ENCODE measurements at places on chromosomes 4 and X. TPM values are rescaled to one million over a fixed set of nuclear protein-coding genes. Genes with fewer than 3 reads are reported as not detected.

Gene SATL1
- under 0.01 TPM for total RNA-seq

Gene UPF3B
- total RNA-seq = 11.9 TPM

Gene CDKL2
- 1.8 TPM for total RNA-seq

Gene GPR82
- total RNA-seq = not detected

Gene FAM114A1
- 107 TPM for total RNA-seq

Gene TLR3
- total RNA-seq = 2.8 TPM

Gene EMCN
- total RNA-seq = not detected

Gene MAGEB17
- total RNA-seq = not detected

Gene ATP8A1
- not detected for total RNA-seq

Gene TCEAL8
- total RNA-seq = 45.8 TPM

Measured in mammary epithelial cell (primary cell).